Natural killer cell treated with Interleukin-12 subunit alpha and Interleukin-12 subunit beta and Interleukin-15 and Interleukin-18, amount 100 ng/mL, for 72 hours (primary cell): ENCODE measurements at places on chromosomes 5 and 9.

DNA sequence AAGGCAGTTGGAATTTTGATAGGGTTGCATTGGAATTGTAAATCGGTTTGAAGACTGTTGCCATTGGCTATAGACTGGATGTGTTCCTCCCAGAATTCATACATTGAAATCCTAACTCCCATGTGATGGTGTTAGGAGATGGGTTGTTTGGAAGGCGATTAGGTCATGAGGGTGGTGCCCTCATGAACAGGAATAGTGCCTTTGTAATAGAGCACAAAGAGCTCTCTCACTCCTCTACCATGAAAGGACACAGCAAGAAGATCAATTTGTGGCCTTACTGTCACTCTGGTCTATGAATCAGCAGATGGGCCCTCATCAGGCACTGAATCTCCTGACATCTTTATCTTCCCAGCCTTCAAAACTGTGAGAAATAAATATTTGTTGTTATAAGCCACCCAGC is 133.2 kb downstream of the PARP8 start:
- DNase-seq, result no peak

- no peak for DNase-seq
These were observed 375.9 kb downstream of the ANXA1 start for GRCh38 chr9:73527521-73527920.

- no peak for DNase-seq
These were observed 74.6 kb downstream of the USP20 start for GRCh38 chr9:129909851-129910250.

GRCh38 chr9:68957479-68957878 is 56.4 kb downstream of the PRKACG start:
- no peak for DNase-seq

DNA sequence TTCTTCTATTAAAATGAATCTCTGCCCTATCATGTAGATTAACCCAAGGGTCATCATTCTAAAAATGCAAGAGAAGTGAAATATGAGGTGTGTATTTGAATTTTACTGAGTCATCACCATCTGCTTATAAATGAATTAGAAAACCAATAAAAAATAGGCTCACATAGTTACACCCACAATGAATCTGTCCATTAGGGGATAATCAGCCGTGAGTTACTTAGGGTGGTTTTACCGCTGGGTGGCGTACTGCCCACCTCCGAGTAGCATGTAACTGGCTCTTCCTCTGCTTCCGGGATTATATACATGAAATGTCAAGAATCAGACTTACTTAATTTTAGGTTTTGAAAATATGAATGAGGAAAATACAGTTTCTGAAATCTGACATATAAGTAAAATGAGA is 332.9 kb upstream of the CCNG1 start:
- DNase-seq, result no peak

- DNase-seq, result no peak
These were observed 26.1 kb upstream of the GLIPR2 start for GRCh38 chr9:36110434-36110833.

DNA sequence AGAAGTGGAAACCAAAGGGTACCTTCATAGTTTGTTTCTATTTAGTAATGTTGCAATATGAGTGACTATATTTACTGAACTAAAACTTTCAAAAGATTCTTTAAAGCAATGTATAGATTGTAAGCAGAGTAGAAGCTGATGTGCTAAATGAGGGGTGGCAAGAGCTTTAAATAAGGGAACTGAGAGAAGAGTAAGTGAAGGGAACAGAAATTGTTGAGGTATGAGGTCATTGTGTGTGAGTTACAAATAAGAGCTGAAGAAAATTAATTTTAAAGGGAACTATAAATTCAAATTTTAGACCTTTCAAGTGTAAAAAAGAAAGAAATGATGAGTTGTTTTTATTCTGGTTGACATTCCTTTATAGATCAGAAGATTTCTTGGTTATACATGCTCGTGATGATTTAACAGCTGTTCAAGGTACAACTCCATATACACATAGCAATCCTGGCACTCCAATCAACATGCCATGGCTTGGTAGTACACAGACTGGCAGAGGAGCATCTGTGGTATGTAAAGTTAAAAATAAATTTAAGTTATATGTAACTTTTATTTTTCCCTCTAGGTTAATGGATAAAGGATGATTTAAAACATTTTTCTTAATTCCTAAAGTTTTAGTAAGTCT is 135.1 kb upstream of the TNFAIP8 start:
- DNase-seq, result no peak
